Fibroblast of the aortic adventitia (primary cell): ENCODE measurements at places on chromosomes 1 and 21. TPM values are rescaled to one million over a fixed set of nuclear protein-coding genes. Genes with fewer than 3 reads are reported as not detected.
A peak's percentile ranks its signal among the peaks of the same experiment; 100 is the strongest.

GRCh38 chr1:152440635-152441471 is 26.8 kb upstream of the CRNN start:
- peak; percentile 81 for DNase-seq

DNA sequence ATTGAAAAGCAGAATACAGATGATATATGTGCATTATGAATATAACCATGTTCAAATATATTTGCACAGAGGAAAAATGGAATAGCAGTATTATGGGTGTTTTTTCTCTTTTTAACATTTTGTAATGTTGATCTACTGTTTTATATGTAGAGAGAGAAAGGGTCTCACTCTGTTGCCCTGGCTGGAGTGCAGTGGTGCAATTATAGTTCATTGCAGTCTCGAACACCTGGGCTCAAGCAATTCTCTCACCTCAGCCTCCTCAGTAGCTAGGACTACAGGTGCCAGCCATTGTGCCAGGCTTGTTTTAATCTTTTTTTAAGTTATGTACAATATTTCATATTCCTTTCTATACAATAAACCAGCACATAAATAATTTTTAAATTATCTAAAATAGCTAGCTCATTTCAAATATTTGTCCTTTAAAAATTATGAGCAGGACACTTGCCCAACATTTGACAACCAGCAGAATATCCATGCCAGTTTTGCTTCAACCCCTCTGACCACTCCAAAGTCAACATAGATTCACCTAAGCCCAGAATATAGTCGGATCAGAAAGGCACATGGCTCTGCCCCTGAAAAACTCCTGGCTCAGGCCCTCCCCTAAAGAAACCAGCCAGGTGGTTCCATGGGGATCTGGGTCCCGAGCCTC is 29.8 kb downstream of the ZNF281 start:
- no peak for DNase-seq

DNA sequence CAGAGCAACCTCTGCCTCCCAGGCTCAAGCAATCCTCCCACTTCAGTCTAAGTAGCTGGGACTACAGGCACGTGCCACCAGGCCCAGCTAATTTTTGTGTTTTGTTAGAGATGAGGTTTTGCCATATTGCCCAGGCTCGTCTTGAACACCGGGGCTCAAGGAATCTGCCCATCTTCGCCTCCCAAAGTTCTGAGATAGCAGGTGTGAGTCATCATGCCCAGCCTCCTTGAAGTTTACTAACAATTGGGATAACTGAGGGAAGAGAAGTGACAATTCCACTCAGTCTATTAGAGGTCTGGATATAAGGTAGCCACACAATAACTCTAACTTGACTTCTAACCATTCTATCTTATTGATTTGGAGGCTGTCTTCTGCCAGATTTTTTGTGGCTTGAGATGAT is 6.3 kb upstream of the RCC1 start:
- DNase-seq, result no peak

GRCh38 chr1:111751906-111752575 is 3.7 kb upstream of the DDX20 start:
- DNase-seq, result no peak

DNA sequence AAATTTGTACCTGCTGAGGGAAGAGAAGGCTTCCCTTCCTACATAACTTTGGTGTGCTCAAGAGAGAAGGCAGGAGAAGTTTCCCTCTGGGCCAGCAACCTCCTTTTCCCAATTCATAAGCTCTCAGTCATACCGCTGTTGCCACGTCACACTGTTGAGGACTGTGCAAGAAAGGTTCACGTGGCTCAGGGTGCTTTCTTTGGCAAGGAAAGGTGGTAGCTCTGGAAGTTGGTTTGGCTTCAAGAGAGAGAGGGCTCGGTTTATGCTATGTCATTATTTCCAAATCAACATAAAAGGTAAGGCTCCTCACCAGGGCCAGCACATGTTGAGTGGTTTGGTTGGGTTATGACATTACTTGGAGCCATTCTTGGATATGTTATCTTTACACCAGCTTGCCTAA is 77.3 kb downstream of the TNFSF18 start:
- peak; percentile 83 for DNase-seq

GRCh38 chr1:205028924-205029323 is 14.1 kb upstream of the CNTN2 start:
- no peak for DNase-seq

DNA sequence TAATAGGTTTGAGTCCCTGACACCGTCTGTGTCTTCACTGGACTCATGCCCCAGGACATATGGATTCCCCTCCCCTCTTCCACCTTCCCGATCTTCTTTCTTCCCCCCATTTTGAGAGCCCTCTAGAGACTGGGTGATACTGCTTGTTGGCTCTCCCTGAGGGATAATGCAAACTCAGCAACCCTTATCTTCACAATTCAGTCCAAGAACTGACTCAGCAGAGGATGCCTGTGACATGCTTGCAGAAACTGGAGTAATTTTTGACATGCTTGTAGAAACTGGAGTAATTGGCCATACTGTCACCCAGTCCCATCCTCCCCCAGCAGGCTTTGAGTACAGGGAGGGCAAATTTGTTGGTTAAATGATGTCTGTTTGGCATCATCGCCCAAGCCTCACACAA is 127.6 kb upstream of the CTTNBP2NL start:
- peak; percentile 41 for DNase-seq

Gene BCAR3
- 20.6 and 34.4 TPM in 2 replicates for total RNA-seq

Gene CD5L
- total RNA-seq, result not detected in 2 replicates

- DNase-seq, result no peak
Measured at GRCh38 chr1:80566867-80567266, 1233.9 kb upstream of the ADGRL2 start.

DNA sequence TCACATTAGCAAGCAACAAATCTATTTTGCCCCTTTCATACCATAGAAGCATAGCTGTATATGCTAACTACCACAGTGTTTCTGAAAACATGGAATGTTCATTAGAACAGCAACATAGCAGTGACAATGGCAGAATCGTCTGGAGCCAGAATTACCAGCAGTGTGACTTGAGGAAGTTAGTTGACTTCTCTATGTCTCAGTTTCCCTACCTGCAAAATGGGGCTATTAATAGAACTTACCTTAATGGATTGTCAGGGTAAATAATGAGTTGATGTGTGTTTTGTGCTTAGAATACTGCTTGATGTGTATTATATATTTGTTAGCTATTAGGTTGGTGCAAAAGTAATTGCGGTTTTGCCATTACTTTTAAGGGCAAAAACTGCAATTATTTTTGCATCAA is 14.8 kb upstream of the GJA9 start:
- DNase-seq, result no peak

Gene MAGI3
- 8.3 and 16.1 TPM in 2 replicates for total RNA-seq

GRCh38 chr1:246275036-246275435 is 232.0 kb downstream of the SMYD3 start:
- DNase-seq, result no peak

- DNase-seq, result peak; percentile 56
Measured at GRCh38 chr1:33220676-33221384, 35.5 kb upstream of the ZNF362 start.

- no peak for DNase-seq
Measured at GRCh38 chr1:58003059-58003458, 543.5 kb downstream of the OMA1 start.

Gene CRNN
- not detected in 2 replicates for total RNA-seq

GRCh38 chr1:39102537-39103327 is 76.6 kb downstream of the NDUFS5 start:
- DNase-seq, result peak; percentile 86

GRCh38 chr1:208113011-208113410 is 131.2 kb downstream of the PLXNA2 start:
- no peak for DNase-seq

DNA sequence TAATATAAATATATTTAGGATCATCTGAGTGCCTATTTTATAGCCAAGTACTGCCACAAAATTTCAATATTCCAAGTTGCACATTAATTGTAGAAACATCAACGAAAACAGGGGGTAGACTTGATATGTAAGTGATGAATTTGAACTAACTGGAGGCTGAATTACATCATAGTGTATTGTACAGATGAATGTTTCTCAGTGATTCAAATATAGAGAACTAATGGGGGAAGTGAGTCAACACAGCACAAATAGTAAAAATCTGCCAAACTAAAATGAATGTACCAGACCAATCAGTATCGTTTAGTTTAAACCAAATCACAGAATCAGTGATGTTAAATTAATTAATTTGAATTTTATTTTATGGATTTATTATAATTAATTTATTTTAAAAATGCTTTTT is 42.8 kb downstream of the RTCA start:
- peak; percentile 62 for DNase-seq

Gene FMO3
- total RNA-seq, result 1.3 TPM in 1 of 2 replicates, not detected in the other

GRCh38 chr1:1132956-1133750 is 17.3 kb upstream of the C1orf159 start:
- DNase-seq, result peak; percentile 37

DNA sequence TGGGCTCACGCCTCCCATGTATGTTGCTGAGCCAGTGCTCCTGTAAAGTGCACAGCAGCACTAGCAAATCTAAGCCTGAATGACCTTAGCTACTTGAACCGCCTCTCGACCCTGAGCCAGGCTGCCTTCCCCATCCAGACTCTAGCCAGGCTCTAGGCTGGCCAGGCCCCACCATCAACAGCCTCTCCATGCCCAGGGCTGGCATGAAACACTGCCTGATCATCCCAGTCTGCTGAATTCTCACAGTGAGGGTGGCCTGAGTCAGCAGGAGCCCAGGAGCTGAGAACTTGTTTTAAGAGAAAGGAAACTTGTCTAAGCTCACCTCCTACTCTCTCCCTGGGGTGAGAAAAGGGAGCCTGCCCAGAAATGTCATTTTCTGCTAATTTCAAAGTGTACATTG is 733.3 kb downstream of the PTPRU start:
- DNase-seq, result no peak

GRCh38 chr1:60427701-60428100 is 354.1 kb upstream of the C1orf87 start:
- DNase-seq, result no peak

Gene APH1A
- 83.5 and 110 TPM in 2 replicates for total RNA-seq

DNA sequence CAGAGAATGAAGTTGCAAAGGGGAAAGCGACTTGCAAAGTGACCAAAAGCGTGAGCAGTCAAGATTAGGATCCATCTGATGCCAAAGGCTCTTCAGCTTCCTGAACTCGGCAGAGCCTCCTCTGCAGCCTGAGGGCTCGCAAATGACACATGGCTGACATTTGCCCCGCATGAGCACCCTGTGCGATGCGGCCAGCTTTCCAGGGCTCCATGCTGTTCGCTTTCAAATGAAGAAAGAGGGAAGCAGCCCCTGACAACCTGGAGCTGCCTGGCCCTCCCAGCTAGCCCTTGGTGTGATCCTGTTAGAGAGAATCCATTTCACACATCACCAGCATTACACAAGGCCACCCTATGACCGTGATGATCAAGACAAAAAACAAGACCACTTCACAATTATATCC is 20.2 kb upstream of the FAM131C start:
- DNase-seq, result no peak

Gene CLCA4
- total RNA-seq, result not detected in 2 replicates

Gene CRB1
- total RNA-seq, result 0.08 and 0.09 TPM in 2 replicates

- DNase-seq, result peak; percentile 9
Measured at GRCh38 chr1:3237994-3238702, 169.1 kb downstream of the PRDM16 start.
